ENCODE measurements at places on chromosomes 1 and 21.
A peak's percentile ranks its signal among the peaks of the same experiment; 100 is the strongest.

DNA sequence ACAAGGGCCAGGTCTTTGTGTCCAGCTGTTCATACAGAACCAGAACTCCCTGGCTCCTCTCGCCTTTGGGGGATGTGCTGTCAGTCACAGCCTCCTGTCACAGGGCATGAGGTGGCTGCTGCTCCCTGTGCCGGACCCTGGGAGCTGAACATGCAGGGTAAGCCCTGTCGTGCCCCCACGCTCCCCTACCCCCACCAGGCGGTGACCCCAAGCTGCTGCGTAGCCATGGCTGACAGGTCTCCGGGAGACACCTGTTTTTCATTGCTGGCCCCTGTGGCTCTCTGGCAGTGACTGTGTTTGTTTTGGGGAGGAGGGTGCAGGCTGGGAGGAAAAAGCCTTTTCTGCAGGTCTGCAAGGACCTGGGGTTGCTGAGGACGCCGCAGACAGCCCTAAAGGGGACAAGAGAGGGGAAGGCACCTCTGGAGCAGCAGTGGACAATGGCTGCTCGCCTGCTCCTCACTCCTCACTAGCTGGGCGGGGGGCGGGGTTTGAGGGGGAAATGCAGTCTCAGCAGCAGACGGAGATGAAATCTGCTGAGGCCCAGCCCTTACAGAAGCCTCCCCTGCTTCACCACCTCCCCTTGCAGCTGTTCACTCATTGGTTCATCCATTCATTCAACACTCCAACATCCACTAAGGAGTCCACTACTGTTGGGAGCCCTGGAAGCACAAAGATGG lies 81.4 kb downstream of the TRABD2B start:
- no peak for DNase-seq

DNA sequence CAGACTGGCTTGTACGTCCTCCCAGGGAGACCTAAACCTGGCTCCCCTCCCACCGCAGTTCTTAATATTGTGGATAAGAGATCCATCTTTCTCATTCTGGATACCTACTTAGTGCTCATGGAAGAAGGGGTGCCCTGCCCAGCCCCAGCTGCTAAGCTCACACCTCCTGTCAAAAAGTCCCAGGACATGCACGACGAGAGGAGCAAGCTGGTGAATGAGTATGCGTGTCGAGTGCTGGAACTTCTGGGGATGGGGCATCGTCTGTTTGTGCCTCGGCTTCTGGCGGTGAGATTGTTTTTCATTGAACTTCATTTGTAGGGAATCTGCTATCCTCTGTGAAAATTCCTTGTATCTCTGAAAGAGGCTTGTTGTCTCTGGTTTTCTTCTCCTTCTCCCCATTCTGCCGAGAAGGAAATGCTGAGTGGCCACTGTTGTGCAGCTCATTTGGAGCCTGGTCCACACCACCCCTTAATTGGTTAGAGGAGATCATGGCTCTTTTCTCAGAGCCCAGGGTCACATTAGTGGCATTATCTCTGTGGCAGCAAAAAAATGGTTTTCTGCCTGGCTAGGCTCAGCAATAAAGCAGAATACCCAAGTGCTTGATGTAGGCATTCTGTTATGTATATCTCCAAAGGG lies 199.4 kb upstream of the CACYBP start:
- no peak for DNase-seq

DNA sequence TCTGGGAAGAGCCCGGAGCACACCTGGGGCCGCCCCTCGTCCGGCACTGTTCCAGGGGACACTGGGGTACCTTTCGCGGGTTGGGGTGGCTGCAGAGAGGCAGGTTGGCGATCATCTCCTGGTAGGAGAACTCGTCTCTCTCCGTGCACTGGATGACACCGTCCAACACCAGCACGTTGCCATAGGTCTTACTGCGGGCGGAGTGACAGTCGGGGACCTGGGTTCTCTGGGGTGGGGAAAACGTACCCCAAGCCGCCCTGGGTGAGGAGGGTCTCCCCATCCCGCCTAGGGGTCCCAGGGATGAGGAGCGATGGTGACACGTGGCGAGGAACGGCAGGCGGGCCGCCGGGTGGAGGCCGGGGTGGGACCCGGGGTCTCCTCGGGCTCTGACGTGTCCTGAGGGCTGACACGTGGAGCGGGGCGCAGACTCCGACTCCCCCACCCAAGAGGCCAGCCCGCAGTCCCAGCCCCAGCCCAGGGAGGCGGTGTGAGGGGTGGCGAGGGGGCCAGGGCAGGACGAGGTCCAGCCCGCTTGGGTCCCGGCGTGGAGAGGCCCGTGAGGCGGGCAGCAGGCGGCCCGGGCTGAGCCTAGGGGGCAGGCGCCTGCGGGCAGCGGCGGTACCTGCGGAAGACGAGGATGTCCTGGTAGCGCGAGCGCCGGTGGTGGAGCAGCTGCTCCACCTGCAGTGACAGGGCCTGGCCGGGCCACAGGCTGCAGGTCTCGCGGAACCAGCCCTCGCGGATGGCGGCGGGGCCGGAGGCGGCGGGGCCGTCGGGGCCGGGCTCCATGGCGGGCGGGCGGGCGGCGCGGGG lies 457 bp downstream of the SRM start:
- DNase-seq: no peak

DNA sequence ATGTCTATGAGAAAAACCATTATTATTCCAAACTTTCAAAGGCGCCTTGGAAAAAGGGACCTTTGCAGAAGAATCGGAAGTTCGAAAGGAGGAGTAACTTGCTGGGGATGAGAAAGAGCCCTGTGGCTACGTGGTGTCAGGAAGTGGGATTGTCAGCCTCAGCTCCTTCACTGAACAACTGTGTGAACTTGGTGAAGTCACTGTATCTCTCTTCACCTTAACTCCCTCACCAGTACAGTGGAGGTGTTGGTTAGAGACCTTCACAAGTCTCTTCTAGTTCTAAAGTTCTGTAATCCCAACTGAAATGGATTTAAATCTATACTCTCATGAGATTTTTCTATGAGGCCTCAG lies 285.6 kb downstream of the CACNA1E start:
- no peak for DNase-seq

- DNase-seq: no peak
These were observed 4.5 kb downstream of the IRF2BP2 start for GRCh38 chr1:234605399-234605982.

DNA sequence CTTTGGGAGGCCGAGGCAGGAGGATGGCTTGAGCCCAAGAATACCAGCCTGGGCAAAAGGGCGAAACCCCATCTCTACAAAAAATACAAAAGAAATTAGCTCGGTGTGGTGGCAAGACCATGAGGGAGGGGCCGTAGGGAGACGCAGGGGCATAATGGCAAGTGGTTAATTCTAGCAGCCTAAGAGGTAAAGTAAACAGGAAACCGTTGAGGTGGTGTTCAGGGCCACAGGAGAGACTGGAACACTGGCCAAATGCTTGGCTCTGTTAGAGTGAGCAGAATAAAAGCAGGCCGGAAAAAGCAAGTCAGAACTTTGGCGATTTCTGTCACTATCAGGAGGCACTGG lies 89.2 kb downstream of the RIPK4 start:
- DNase-seq: no peak

DNA sequence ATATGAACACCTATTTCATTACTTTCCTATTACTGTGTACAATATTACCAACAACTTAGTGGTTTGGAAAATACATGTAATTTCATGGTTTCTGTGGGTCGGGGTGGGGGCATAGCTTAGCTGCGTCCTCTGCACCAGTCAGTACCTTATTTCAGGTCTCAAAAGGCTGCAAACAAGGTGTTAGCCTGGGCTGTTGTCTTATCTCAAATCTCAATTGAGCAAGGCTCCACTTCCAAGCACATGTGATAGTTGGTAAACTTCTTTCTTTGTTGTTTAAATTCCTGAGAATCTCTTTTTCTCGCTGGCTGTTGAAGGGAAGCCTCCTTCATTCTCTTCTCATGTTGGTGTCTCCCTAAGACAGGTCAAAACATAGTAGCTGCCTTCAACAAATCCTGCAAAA lies 485.4 kb downstream of the AMY1C start:
- DNase-seq: no peak

DNA sequence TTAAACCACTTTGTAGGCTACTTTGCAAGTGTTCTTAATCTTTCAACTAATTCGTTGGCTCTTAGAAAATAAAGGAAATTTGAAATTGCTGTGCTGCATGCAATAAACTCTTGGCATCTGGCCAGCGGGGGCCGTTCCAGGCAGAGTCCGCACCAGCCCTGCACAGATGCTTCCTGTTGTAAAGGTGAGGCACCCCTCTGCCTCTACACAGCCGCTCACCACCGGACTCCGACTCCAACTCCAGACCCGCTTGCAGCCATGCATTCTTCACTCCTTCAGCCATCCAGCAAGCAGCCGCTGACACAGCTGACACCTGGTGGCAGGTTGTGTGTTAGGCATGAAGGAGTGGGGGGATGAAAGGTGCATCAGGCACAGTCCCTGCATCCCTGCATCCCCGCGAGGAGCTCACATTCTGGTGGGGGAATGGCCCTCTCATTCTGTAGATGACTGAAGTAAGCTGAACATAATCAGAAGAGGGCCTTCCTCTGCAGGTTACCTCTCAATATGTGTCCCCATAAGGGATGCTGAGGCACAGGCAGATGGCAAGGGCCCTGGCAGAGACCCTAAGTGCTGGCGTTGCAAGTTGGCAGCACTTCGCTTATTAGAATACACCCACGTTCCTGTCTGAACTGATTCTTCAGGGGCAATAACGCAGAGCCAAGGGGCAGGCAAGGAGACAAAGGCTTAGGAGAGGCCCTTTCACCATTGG lies 56.8 kb downstream of the GLIS1 start:
- DNase-seq: peak; percentile 8

DNA sequence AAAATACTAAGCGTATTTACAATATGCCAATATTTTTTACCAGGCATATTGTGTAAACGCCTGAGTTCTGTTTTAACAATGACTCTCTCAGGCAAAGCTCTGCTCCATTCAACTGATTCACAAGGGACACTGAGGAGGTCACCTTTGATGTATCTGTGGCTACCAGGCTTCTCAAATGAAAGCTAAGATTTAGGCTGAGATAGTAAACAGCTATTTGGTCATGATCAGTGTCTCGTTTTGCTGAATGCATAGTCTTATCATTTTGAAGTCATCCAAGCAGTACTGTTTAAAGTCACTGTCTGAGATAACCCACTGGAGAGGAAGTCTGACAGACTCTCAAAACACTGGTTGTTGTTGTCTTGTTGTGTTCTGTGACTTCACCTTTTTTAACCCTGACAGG lies 13.7 kb upstream of the PLPPR5 start:
- DNase-seq: no peak

- no peak for DNase-seq
These were observed 69.8 kb downstream of the TNR start for GRCh38 chr1:175673371-175674150.

- no peak for DNase-seq
These were observed 47.8 kb downstream of the NVL start for GRCh38 chr1:224282140-224282539.

DNA sequence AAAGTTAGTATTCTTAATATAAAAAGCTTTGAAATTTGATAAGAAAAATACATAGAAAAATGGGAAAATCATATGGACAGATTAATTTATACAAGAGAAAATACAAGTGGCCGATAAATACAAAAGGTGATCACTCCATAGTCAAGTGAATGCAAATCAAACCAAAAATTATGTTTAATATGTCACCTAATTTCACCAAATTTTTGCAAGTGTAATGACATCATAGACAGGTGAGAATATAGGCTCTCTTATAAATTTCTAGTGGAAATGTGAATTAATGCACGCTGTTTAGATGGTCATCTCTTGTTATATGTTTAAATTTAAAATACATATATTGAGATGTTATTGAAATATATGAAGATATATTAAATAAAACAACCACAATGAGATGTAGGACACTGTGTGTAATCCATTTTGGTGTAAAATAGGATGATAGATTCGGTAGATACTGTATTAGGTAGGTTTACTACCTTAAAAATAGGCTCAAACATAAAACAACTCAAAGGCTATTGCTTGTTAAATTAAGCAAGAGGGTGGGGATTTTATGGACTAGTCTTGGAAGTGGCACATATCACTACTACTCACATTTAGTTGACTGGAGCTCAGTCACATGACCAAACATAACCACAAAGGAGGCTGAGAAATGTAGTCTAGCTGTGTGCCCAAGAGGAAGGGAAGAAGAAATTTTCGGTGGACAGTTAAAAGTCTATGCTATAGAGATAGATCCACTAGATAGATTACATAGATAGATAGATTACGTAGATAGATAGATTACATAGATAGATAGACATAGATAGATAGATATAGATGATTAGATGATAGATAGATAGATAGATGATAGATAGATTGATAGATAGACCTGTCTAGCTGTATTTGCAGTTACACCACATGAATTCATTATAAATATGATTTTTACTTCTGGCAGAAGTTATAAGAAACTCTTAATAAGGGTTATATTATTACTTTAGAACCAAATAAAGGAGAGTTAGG lies 9.2 kb downstream of the INSL5 start:
- DNase-seq: no peak

- DNase-seq: no peak
These were observed 2.9 kb downstream of the KCNJ10 start for GRCh38 chr1:160066829-160067745.

GRCh38 chr1:7643530-7643929 lies 127.6 kb upstream of the VAMP3 start:
- DNase-seq: no peak

GRCh38 chr1:30750731-30751291 lies 6.8 kb downstream of the LAPTM5 start:
- DNase-seq: no peak

- no peak for DNase-seq
These were observed 12.8 kb downstream of the SH2D1B start for GRCh38 chr1:162398999-162399580.

DNA sequence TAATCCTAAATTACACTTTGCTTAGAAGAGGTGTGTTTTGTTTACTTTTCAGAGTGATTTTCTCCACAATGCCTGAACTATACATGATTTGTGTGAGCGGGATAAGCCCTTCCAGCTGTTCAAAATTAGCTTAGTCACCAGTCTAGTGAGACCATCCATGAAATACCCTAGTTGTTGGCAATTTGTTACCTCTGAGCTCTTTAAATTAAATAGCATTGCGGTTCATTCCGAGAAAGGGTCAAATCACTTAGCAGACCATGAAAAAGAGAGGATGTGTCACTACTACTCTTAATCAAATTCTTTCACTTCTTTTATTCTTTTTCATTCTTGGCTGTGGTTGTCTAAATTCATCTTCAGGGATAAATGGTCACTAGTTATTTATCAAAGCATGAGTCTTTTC lies 11.9 kb upstream of the VAV3 start:
- DNase-seq: no peak

GRCh38 chr21:33825915-33826314 lies 89.7 kb downstream of the ATP5PO start:
- DNase-seq: no peak

GRCh38 chr1:231885209-231885854 lies 258.7 kb downstream of the DISC1 start:
- no peak for DNase-seq

DNA sequence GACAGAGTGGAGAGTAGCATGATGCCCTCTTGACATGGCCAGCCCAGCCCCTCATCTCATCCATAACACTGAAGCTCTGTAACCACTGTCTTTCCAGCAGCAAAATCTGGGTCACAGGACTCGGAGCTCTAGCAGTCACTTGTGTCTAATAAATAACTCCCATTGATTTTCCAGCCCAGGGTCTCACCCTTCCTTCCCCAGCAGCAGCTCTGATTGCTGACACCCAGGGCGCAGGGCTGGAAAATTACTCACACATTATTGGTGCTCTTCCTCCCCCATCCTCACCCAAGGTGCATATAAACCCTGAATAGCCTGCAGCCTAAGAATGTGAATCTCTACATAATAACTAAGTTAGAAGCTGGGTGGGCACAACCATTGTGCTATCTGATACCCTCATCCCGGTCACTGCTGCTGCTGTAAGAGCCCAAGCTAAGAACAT lies 21.1 kb upstream of the OR10J5 start:
- DNase-seq: no peak

Data from stimulated activated CD8-positive, alpha-beta memory T cell treated with anti-CD3 and anti-CD28 coated beads, Interleukin-4, amount 100 ng/mL, for 1 hour (primary cell).